Articular chondrocyte of knee joint (primary cell): ENCODE measurements at places on chromosomes 4 and X. TPM values are rescaled to one million over a fixed set of nuclear protein-coding genes. Genes with fewer than 3 reads are reported as not detected.

EDA gene
- total RNA-seq, result 0.22 and 0.26 TPM in 2 replicates

TSPAN7 gene
- 0.11 TPM in 1 of 2 replicates, not detected in the other for total RNA-seq

EXOC1L gene
- total RNA-seq, result not detected in 2 replicates

ZCCHC12 gene
- 0.11 and 0.13 TPM in 2 replicates for total RNA-seq

PDK3 gene
- total RNA-seq, result 58.3 and 67.9 TPM in 2 replicates

MAGEA2B gene
- not detected in 2 replicates for total RNA-seq

EFHC2 gene
- total RNA-seq, result 2.0 and 2.6 TPM in 2 replicates

NR3C2 gene
- 1.3 and 1.8 TPM in 2 replicates for total RNA-seq

PABPC1L2A gene
- total RNA-seq, result not detected in 2 replicates

F9 gene
- total RNA-seq, result not detected in 2 replicates
